ENCODE measurements at places on chromosomes 2 and 18. TPM values are rescaled to one million over a fixed set of nuclear protein-coding genes. Genes with fewer than 3 reads are reported as not detected.

MSGN1 gene
- not detected for polyA plus RNA-seq

C1QL2 gene
- polyA plus RNA-seq = not detected

HOXD13 gene
- polyA plus RNA-seq = 0.17 TPM

GPR39 gene
- polyA plus RNA-seq = 3.7 TPM

ANKRD30B gene
- polyA plus RNA-seq = 0.16 TPM

HMSD gene
- 1.6 TPM for polyA plus RNA-seq

OSR1 gene
- polyA plus RNA-seq = 5.3 TPM

SYT4 gene
- polyA plus RNA-seq = 1.4 TPM

FBXO15 gene
- 5.4 TPM for polyA plus RNA-seq

RTP5 gene
- not detected for polyA plus RNA-seq

LDLRAD4 gene
- 10.1 TPM for polyA plus RNA-seq

HOXD10 gene
- 155 TPM for polyA plus RNA-seq

FBLN7 gene
- polyA plus RNA-seq = 9.8 TPM

C2orf66 gene
- polyA plus RNA-seq = 0.31 TPM

RNF125 gene
- 1.6 TPM for polyA plus RNA-seq

ECEL1 gene
- 7.8 TPM for polyA plus RNA-seq

VAMP5 gene
- polyA plus RNA-seq = 39.0 TPM

TSHZ1 gene
- polyA plus RNA-seq = 29.3 TPM

KIAA2012 gene
- polyA plus RNA-seq = 0.11 TPM

DSC1 gene
- polyA plus RNA-seq = 3.0 TPM

TUBA4A gene
- polyA plus RNA-seq = 35.7 TPM

B3GNT7 gene
- polyA plus RNA-seq = 2.5 TPM

ATG16L1 gene
- 23.6 TPM for polyA plus RNA-seq

SANBR gene
- polyA plus RNA-seq = 9.8 TPM

OTOF gene
- 0.14 TPM for polyA plus RNA-seq

ALK gene
- polyA plus RNA-seq = 0.31 TPM

AQP12A gene
- not detected for polyA plus RNA-seq

SRSF7 gene
- polyA plus RNA-seq = 283 TPM

CRYGC gene
- not detected for polyA plus RNA-seq

SIX3 gene
- polyA plus RNA-seq = not detected

COL5A2 gene
- polyA plus RNA-seq = 145 TPM

RBM44 gene
- 0.50 TPM for polyA plus RNA-seq

MYOM1 gene
- 7.8 TPM for polyA plus RNA-seq

SLC30A3 gene
- 5.5 TPM for polyA plus RNA-seq

SCYGR4 gene
- 0.10 TPM for polyA plus RNA-seq

DSC3 gene
- 4.4 TPM for polyA plus RNA-seq

KCNG3 gene
- polyA plus RNA-seq = 0.65 TPM

DLGAP1 gene
- polyA plus RNA-seq = 4.8 TPM

EFEMP1 gene
- polyA plus RNA-seq = 111 TPM

OSBPL6 gene
- 5.2 TPM for polyA plus RNA-seq

MPPE1 gene
- 43.3 TPM for polyA plus RNA-seq

FAHD2B gene
- 21.5 TPM for polyA plus RNA-seq

KCNG2 gene
- polyA plus RNA-seq = 0.15 TPM

RAB17 gene
- 10.4 TPM for polyA plus RNA-seq

LRRTM1 gene
- 20.3 TPM for polyA plus RNA-seq

ZNF638 gene
- 235 TPM for polyA plus RNA-seq

KCNE4 gene
- 16.5 TPM for polyA plus RNA-seq

LGALSL gene
- 40.5 TPM for polyA plus RNA-seq

CFAP210 gene
- 2.4 TPM for polyA plus RNA-seq

CABYR gene
- polyA plus RNA-seq = 4.4 TPM

FHOD3 gene
- 39.8 TPM for polyA plus RNA-seq

NPHP1 gene
- polyA plus RNA-seq = 17.4 TPM

LAMA3 gene
- polyA plus RNA-seq = 1.6 TPM

STK36 gene
- 62.0 TPM for polyA plus RNA-seq

TUBA3D gene
- polyA plus RNA-seq = 0.57 TPM

ALPP gene
- 0.06 TPM for polyA plus RNA-seq
